ENCODE measurements at places on chromosomes 6 and 20. TPM values are rescaled to one million over a fixed set of nuclear protein-coding genes. Genes with fewer than 3 reads are reported as not detected.

DNA sequence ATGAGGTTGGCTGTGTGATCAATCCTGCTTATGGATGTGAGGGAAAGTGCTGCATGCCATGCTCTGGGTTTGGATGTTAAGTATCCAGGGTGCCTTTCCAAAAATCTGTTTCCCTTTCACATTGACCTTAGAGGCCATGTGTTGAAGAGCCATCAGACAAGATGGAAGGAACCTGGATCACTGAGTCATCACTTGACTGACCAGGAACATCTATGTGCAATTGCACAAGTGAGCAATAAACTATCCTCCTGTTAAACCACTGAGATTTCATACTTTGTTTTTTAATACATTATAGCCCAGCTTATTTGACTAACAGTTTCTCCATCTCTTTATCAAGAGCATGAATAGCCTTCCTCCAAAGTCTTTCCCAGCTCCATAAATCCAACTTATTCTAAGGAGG lies 17.8 kb upstream of the TMEM14A start:
- DNase-seq, result no peak

DNA sequence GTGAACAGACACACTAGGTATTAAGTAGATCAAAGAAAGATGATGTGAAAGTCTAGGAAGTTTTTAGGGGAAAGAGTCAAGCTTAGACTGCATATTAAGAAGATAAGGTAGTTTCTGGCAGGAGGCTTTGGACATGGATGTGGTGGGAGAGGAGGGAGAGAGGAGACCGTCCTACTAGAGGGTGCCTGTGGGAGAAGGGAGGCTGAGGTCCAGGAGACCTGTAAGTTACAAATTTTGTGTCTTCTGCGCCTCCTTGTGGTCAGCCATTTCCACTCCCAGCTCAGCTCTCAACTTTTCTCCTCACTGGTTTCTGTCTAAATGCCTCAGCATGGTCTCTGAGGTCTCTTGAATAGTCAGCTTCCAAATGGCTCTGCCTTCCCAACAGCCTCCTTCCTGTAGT lies 193.5 kb downstream of the UNC5CL start:
- DNase-seq, result no peak

DNA sequence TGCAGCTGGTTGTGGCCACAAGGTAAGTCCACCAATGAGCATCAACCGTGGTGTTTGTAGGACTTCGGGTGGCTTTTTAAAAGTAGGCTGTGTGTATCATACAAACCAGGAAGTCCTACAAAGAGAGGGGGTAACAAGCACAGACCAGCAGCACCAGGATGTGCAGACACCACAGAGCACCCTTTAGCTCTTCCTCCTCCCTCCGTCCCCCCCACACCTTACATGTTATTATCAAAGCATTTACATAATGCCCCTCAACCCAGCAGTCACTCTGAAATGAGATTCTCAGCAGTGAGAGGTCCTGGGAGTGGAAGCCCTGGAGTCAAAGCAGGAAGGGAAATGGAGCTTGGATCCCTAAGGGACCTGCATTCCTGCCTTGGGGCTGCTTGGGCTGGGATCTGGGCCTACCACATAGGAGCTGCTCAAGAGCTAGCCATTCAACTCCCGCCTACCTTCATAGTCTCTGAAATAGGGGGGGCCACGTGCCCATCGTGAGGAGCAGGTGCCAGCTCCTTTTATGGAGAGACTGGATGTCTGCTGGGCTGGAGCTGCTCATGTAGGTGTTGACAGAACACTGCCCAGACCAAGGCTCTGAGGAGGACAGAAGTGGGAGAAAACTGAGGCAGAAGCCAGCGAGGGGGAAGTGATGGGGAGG lies 90.6 kb downstream of the PSMB1 start:
- no peak for DNase-seq

ACSS1 gene
- 46.3 TPM for total RNA-seq

ARMC12 gene
- 1.5 TPM for total RNA-seq

ARHGAP18 gene
- total RNA-seq, result 11.5 TPM

DNA sequence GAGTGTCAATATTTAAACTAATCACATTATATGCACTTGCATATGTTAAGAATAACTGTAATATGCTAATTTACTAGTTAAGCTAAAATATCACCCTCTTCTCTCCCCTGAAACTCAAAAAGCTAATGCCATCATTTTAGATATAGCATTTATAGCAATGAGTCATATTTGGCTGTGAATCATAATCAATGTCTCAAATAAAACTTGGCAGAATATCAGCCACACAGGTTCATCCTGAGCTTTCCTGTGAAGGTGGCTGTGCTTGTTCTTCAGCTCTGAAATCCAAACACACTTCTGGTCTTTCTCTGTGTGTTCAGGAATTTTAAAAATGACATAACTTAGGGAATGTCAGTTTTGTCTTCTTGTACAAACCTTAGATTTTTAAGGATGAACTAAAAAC lies 12.8 kb upstream of the PNRC1 start:
- DNase-seq, result no peak

GRCh38 chr6:153045271-153045670 lies 42.8 kb upstream of the MTRF1L start:
- DNase-seq, result no peak

DNA sequence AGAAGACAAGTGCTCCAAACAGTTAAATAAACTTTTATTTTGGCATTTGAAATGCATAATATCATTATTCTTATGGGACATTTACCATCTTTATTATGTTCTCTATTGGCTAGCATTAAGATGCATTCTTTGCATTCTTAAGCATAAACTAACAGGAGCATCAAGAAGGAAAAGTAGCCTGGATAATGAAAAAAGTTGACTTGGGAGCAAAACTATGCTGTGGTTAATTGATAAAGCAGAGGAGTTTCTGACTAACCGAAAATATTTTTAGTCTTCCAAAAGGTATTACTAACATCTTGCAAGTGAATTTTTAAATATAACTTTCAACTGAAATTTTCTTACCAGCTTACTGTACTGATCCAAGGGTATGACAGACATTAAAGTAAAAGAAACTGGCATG lies 140.3 kb downstream of the FLRT3 start:
- DNase-seq, result no peak

GRCh38 chr6:110337486-110337885 lies 20.7 kb downstream of the METTL24 start:
- DNase-seq, result no peak

TNNC2 gene
- total RNA-seq, result 0.93 TPM

SLC22A1 gene
- total RNA-seq, result 1.4 TPM

TMEM200A gene
- total RNA-seq, result 0.16 TPM

All from natural killer cell (primary cell).